ENCODE measurements at places on chromosomes 12 and 14. TPM values are rescaled to one million over a fixed set of nuclear protein-coding genes. Genes with fewer than 3 reads are reported as not detected.

DNA sequence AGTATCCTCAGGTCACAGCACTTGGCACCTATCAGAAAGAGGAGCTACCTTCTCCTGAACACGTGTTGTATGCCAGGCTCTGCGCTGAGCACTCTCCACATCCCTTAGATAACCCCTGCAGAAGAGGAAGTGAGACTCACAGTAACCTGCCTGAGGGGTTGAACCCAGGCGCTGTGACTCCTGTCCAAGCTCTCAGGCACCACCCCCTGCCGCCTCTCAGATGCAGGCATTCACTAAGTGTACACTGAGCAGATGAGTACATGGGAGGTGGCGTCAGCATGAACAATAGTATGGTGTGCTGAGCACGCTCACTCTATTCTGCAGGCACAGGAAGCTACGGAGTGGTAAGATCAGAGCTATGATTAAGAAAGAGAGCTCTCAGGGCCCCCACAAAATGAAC, 21.0 kb upstream of the RIC8B start:
- H3K27ac ChIP-seq = no peak overlapping the region
- DNase-seq = no peak

GRCh38 chr12:49761677-49762467, 20.5 kb downstream of the TMBIM6 start:
- no peaks in the 10 kb centered on the region for H3K4me1 ChIP-seq
- peaks cover 90% of the 10 kb centered on the region for H3K36me3 ChIP-seq
- H3K27ac ChIP-seq = no peak overlapping the region
- no peak for DNase-seq

The SELPLG gene
- 1.2 TPM for total RNA-seq

The CYP27B1 gene
- total RNA-seq = 27.5 TPM

DNA sequence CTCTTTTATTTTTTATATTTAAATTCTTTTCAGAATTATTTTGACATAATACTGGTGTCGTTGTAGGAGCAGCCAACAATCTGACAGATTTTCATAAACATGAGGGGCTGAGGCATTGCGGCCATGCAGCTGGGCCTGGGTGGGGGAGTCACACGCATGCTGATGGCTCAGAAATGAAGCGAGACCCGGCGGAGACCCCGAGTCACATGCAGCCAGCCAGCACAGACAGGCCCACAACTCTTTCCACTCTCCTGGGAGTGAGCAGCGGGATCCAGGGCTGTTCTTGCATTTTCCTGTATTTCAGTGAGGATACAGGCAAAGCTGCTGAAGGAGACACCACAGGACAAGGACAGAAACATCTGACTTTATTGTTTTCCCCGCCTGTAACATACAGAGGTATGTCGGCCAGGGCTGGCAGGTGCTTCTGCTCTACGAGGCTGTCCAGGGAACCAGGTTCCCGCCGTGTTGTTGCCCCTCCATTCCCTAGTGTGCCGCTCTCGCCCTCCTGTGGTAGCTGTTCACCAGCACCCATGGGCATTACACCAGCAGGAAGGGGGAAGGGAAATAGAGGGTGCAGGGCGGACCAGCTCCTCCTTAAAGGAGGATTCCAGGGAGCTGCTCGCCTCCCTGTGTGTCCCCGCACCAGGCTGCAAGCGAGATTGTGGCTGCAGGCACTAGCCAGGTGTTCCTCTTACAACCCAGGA, 30.5 kb downstream of the FZD10 start:
- no peaks in the 10 kb centered on the region for H3K27me3 ChIP-seq
- peak; percentile 22 for DNase-seq
- H3K27ac ChIP-seq = no peak overlapping the region
- no peaks in the 10 kb centered on the region for H3K4me1 ChIP-seq

GRCh38 chr12:45200491-45201043, 15.3 kb upstream of the ANO6 start:
- no peaks in the 10 kb centered on the region for H3K27me3 ChIP-seq
- H3K4me1 ChIP-seq = peaks cover 16% of the 10 kb centered on the region
- no peaks in the 10 kb centered on the region for H3K36me3 ChIP-seq
- no peak overlapping the region for H3K27ac ChIP-seq
- peak; percentile 47 for DNase-seq

DNA sequence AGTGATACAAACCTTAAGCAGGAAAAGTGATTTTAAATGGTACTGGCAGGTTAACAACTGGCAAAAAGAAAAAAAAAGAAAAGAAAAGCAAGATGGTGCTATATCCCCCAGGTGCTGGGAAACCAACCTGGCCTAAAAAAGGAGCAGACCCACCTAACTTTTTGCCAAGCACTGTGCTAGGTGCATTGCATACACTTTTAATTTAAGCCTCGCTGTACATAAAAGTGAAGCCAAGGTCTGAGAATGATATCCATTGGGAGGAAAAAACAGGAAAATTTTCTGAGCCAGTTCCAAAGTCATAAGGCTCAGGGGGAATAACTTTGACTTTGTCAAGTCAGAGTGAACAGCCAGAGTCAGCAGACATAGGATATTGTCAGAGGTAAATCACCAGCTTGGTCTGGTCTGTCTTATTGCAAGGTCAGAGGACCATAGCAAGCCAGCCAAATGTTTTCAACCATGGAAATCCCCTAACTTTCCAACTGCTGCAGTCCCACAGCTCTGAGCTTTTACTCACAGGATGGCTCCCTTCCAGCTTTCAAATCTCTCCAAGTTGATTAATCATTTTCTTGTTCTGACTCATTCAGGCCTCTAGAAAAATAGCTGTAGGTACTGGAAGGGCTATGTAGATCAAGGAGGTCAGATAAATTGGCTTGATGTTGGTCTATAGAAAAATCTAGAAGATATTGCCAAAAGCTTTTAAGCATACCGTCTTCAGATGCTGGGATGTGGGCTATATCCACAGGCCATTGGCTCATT, 412.9 kb downstream of the RAD51B start:
- no peaks in the 10 kb centered on the region for H3K4me1 ChIP-seq
- H3K4me3 ChIP-seq = no peak overlapping the region
- DNase-seq = peak; percentile 99
- H3K27me3 ChIP-seq = no peaks in the 10 kb centered on the region

GRCh38 chr12:112285600-112286401, 96.4 kb downstream of the HECTD4 start:
- no peak overlapping the region for H3K4me3 ChIP-seq
- DNase-seq = no peak

DNA sequence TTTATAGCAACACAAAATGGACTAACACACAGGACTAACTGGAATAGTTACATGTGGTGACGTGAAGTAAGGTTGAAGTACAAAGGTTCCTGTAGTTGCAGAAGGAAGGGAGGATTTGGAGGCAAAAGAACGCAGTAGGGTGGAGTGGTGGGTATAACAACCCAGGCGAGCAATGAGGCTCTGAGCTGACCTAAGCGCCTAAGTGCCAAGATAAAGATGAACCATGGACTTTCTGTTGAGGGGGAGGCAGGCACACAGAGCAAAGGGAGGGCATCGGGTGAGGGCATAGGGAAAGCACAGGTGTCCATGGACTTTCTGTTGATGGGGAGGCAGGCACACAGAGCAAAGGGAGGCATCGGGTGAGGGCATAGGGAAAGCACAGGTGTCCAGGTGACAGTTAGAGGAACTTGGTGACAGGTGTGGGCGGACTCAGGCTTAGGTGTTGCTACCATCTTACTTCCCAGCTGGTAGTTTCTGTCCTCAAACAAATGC, 15.2 kb downstream of the SCNN1A start:
- no peaks in the 10 kb centered on the region for H3K27me3 ChIP-seq
- DNase-seq = no peak
- no peak overlapping the region for H3K27ac ChIP-seq
